ENCODE measurements at places on chromosomes 7 and 10. TPM values are rescaled to one million over a fixed set of nuclear protein-coding genes. Genes with fewer than 3 reads are reported as not detected.

Gene ABCB4
- 1.0 TPM for polyA plus RNA-seq

Gene FRMPD2
- polyA plus RNA-seq, result 0.06 TPM

Gene CYP2E1
- 1.3 TPM for polyA plus RNA-seq

Gene ACSL5
- 361 TPM for polyA plus RNA-seq

Gene REPIN1
- polyA plus RNA-seq, result 135 TPM

Gene BMPER
- 4.9 TPM for polyA plus RNA-seq

Gene GARIN1A
- 1.6 TPM for polyA plus RNA-seq

Gene CNTNAP2
- polyA plus RNA-seq, result 12.9 TPM

Gene FAM25G
- not detected for polyA plus RNA-seq

Gene KLF14
- polyA plus RNA-seq, result 0.18 TPM

Gene PSD
- polyA plus RNA-seq, result 62.0 TPM

Gene CTNNA3
- polyA plus RNA-seq, result 2.3 TPM

Gene ARHGEF35
- polyA plus RNA-seq, result 30.6 TPM

Gene PANK1
- polyA plus RNA-seq, result 34.2 TPM

Gene KIF20B
- polyA plus RNA-seq, result 8.2 TPM

Gene CDHR1
- polyA plus RNA-seq, result 0.42 TPM

Gene TRIM50
- 0.42 TPM for polyA plus RNA-seq

DNA sequence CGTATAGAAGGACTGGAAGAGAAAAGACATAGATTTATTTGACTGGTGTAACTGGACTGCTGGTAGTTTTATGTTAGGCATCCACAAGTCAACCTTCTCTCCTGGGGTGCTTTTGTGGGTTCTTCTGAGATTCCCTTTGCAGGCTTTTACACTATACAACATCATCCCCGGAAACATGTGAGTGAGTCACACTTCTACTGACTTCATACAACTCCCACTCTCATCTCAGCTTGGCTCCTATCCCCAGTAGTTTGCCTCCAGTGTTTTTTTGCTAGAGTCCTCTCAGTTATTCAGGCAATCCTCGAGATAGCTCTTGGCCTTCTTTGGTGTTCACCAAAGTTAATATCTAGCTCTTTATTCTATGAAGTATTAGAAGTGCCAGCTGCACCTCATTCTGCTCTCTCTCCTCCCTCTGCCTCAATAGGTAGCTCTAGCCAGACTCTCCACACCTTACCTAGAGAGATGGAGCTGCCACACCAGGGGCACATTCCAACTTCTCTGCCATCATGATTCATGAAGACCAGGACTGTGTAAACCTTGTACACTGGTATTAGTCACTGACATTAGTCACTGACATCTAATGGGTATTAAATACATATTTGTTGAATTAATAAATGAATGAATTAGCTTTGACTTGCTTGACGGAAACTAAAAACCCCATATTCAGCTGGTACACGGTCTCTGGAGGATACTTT is 281.9 kb downstream of the PPP1R3A start:
- DNase-seq, result no peak

DNA sequence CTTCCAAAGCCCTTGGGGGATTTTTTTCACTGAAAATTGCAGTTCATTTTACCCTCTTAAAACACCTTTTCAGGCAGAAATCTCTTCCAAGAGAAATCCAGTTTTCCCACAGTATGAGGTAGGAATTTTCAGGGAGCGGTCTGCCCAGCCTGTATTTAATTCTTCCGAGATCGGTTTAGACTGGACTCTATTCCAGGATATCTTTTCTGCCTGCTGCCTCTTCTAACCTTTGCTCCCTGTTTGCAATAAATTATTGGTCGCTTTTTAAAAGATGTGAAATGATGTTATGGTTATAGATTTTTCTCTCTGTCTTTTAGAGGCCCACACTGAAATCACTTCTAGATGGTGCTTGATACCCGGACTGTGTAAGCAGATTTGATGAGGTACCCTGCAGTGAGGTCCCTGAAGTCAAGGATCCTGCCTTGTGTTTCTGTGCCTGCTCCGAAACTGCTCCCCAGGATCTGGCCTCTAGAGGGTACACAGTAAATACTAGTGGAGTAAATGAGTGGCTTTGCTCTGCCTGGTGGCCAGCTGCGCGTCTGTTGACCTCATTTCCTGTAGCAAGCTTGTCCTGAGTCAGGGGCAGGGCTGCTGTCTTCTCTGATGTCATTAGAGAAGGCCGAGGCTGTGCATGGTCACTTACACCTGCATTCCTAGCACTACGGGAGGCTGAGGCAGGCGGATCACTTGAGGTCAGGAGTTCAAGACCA is 191.6 kb downstream of the FANK1 start:
- no peak for DNase-seq

- DNase-seq, result no peak
These were observed 323.2 kb downstream of the ZNF248 start for GRCh38 chr10:37534166-37534565.

- DNase-seq, result no peak
These were observed 4.2 kb upstream of the NANOS1 start for GRCh38 chr10:119025336-119025735.

DNA sequence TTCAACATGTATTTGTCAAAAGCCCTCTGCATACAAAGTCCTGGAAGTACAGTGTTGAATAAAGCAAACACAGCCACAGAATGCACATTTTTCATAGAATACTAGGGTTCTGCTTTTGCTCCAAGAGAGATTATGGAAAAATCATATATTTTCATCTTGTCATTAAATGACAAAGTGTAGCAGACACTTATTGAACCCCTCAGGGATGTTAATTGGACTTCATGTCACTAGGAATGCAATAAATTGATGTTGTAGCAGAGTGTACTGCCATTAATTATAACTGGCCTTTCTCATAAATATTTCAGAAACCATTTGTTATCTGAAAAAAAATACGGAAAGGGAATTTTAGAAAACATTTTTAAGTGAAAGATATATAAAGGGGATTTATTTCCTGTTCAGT is 64.5 kb upstream of the TAC1 start:
- no peak for DNase-seq

DNA sequence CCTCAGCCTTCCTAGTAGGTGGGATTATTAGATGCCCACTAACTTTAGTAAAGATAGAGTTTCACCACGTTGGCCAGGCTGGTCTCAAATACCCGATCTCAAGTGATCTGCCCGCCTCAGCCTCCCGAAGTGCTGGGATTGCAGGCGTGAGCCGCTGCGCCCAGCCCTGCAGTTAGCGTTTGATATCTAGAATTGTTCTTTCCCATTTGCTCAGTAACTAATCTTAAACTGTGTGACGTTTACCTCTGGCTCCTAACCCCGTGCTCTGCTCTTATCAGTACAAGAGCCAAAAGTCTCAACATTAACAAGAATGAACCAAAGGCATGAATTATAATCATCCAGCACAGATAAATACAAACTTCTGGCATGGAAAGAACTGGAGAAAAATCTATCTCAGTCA is 47.4 kb downstream of the IGF2BP3 start:
- DNase-seq, result peak; percentile 62

GRCh38 chr7:73395538-73396503 is 37.8 kb upstream of the FZD9 start:
- DNase-seq, result no peak

DNA sequence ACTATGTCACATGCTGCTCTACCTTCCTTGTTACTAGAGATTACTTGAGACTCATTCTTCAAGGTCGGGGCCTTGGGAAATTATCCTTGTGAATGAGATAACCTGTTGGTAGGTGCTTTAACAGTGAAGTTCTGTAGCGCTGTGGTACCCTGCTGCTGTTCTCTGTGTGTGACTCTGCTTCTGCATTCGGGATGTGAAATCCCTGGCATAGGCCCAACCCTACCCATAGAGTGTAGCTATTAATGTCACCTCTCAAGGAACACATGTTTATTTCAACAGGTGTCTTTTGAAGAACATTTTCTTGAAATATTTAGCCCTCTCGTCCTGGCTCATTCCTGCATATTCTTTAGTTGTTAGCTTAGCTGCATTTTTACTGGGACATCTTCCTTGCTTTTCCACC is 41.8 kb upstream of the TMEM236 start:
- DNase-seq, result peak; percentile 37

DNA sequence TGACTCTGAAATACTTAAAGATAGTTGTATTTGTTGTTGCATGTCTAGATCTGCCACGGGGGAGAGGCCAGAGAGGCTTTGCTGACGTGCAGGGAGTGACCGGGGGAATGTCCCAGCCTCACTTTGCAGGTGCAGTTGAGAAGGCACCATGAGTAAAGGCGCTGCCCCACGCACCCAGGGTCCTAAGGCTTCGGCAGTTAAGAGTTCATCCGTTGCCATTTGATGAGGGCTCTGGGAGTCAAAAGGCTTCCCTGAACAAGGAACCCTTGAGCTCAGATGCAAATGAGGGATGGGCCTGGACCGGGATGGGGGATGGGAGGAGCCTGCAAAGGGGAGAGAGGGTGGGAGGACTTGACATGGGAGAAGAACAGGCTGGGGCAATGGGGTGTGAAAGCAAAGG is 20.4 kb downstream of the PPP2R2D start:
- no peak for DNase-seq

DNA sequence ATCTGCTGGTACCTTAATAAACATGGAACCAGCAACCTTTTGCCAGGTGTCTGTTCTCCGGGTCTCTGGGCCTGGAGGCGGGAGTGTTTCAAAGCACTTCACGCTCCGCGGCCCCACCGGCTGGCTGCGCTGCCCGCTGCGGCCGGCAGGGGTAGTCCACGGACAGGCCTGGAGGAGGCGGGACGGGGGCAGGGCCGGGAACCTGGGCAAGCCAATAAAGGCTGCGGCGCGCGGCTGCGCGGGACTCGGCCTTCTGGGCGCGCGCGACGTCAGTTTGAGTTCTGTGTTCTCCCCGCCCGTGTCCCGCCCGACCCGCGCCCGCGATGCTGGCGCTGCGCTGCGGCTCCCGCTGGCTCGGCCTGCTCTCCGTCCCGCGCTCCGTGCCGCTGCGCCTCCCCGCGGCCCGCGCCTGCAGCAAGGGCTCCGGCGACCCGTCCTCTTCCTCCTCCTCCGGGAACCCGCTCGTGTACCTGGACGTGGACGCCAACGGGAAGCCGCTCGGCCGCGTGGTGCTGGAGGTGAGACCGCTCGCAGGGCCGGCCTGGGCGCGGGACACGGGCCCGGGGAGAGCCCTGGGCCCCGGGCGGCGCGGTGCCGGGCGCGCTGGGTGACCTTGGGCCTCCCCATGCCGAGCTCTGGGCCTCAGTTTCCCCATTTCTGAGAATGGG is at the start of gene PPIF:
TSS of gene PPIF (plus strand) at position 244 of the 668 bp plus-strand sequence. CDS start at position 324, 80 bp downstream.
- peak; percentile 92 for DNase-seq

GRCh38 chr7:105756367-105756766 is 120.0 kb downstream of the ATXN7L1 start:
- DNase-seq, result no peak

DNA sequence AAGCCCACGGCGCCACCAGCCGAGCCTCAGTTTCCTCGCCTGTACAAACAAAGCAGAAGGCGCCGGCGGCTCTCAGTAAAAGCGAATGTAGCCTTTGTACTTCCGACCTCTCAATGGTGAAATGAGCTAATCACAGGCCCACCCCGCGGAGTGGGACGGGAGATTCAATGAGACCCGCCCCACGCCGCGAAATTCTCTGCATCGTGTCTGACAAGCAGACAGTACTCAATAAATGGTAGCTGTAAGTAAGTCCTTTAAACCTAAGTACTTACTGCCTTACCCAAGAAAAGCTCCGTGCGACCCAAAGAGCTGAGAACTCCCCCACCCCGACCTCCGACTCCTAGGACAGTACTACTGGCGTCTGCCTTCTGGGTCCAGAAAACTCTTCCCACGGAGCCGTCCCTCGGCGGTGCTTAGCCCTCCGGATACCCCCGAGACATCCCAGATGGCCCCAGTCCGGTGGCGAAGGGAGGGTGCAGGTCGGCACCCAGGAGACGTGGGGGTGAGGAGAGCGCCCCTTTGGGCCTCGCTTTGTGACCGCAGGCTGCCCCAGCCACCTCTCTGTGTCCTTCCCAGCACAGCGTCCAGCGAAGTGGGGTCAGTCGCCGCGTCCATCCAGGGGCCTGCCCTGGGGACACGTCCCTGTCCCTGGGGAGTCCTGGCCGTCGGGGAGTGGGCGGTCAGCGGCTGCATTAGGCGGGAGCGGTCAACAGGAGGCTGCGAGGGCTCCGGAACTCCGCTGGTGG is 972 bp upstream of the CXCL12 start:
- DNase-seq, result no peak

GRCh38 chr10:103752680-103753248 is 102.6 kb downstream of the SH3PXD2A start:
- DNase-seq, result no peak

GRCh38 chr7:102412548-102412947 is 16.4 kb downstream of the PRKRIP1 start:
- no peak for DNase-seq

GRCh38 chr7:30468791-30469190 is 9.8 kb downstream of the NOD1 start:
- DNase-seq, result no peak

- no peak for DNase-seq
These were observed 179.3 kb downstream of the NPSR1 start for GRCh38 chr7:34837316-34837715.

DNA sequence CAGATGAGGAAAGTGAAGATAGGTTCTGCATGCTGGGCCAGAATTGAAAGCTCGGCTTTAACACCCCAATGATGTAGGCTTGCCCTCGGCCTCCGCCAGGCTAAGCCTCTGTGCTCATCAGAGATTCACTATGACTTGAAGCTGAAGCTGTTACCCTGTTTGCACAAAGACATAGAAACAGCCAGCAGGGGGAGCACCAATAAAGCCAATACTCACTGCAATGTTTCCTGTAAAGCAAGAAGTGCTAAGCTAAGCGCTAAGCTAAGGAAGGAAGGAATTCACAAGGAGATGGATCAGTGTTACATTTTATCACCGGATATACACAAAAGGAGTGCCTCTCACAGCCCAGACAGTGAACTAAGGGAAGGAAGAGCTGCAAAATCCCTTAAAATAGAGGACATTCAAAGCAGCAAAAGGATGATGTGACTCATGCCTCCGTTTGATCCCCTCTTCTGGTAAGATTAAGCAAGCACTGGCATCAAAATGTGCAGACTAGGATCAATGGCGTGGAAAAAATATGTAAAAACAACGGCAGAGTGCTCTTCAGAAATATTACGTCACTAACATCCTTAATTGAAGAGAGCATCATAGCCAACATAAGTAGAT is 153.8 kb downstream of the COBL start:
- DNase-seq, result peak; percentile 78

DNA sequence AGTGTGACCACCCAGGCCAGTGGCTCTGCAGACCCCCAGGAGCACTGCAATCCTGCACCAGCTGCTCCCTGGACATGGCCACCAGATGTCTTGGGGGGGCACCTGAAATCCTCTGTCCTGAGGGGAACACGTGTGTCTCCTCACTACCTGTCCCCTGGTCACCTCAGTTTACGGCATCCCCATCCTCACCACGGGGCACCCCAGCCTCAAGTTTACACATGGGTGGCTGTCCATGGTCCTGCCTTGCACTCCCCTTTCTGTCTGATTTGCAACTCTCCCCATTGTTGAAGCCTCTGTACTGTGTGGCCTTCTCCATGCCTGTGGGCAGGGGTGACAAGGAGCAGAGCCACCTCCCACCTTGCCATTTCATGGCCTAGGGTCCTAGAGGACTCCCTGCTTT is 67.2 kb downstream of the RAMP3 start:
- peak; percentile 10 for DNase-seq

GRCh38 chr7:157279741-157280215 is 57.0 kb upstream of the DNAJB6 start:
- no peak for DNase-seq
